Esophagus muscularis mucosa (tissue), 4 donors: ENCODE measurements at places on chromosomes 5 and 9. TPM values are rescaled to one million over a fixed set of nuclear protein-coding genes. Genes with fewer than 3 reads are reported as not detected.

Gene GOLPH3
- total RNA-seq: 206 TPM

DNA sequence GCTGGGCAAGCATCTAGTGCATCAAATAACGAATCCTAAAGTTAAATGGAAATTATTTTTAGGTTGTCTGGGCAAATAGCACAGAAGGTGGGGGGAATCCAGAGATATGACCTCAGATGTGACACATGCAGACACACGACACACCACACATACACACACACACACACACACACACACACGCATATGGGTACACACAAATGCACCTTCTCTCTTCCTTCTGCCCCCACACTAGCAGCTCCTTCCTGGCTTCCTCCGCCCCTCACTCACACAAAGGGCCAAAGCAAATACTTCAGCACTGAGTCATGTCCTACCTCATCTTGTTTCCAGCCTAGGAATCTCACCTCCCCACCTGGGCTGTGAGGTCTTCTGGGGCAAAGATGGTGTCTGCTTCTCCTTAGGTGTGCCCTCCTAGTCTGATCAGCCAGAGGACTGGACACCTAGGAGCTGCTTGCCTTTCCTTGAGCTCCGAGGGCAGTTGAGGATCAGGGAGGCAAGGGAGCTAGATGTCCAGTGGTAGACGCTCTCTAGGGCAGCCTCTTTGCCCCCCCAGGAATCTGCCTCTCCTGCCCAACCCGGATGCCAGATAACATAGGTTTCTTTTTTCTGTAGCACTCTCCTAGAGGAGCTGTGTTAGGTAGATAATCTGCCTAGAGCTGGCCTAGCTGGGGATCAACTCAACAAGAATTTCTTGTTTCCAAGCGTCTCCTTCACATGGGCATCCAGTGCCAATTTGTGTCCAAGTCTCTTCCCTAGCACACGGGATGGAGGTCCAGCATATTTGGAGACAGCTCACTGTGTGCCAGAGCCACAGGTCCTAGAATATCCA is 14.3 kb upstream of the JADE2 start:
- no peak overlapping the region for H3K4me3 ChIP-seq
- H3K4me1 ChIP-seq: peaks cover 26% of the 10 kb centered on the region
- DNase-seq: no peak
- H3K27ac ChIP-seq: peak overlapping the region; percentile 57
- no peaks in the 10 kb centered on the region for H3K36me3 ChIP-seq

- no peak overlapping the region for H3K27ac ChIP-seq
- H3K4me1 ChIP-seq: peaks cover 10% of the 10 kb centered on the region
- H3K27me3 ChIP-seq: no peaks in the 10 kb centered on the region
- H3K36me3 ChIP-seq: peaks cover 5% of the 10 kb centered on the region
- no peak for DNase-seq
- no peak overlapping the region for H3K4me3 ChIP-seq
Measured at GRCh38 chr5:38994324-38994927, 79.8 kb downstream of the RICTOR start.

DNA sequence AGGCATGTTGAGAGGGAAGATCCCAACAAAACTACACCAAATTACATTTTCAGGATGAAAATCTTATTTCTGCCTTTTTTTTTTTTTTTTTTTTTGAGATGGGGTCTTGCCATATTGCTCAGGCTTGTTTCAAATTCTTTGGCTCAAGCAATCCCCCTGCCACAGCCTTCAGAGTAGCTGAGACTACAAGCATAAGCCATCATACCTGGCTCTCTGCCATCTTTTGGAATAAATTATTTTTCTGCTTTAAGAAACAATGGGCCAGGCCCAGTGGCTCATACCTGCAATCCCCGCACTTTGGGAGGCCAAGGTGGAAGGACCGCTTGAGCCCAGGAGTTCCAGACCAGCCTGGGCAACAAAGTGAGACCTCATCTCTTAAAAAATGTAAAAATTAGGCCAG is 14.3 kb downstream of the AFF4 start:
- H3K4me1 ChIP-seq: peaks cover 37% of the 10 kb centered on the region
- DNase-seq: no peak
- no peak overlapping the region for H3K27ac ChIP-seq
- no peaks in the 10 kb centered on the region for H3K36me3 ChIP-seq
- H3K4me3 ChIP-seq: no peak overlapping the region

Gene LYSMD3
- 12.9 TPM for total RNA-seq

Gene IL5
- total RNA-seq: not detected

- no peaks in the 10 kb centered on the region for H3K36me3 ChIP-seq
- H3K4me1 ChIP-seq: no peaks in the 10 kb centered on the region
- H3K4me3 ChIP-seq: no peak overlapping the region
- no peak for DNase-seq
Measured at GRCh38 chr9:110876929-110877328, 161.3 kb downstream of the LPAR1 start.

Gene LHX2
- not detected for total RNA-seq

DNA sequence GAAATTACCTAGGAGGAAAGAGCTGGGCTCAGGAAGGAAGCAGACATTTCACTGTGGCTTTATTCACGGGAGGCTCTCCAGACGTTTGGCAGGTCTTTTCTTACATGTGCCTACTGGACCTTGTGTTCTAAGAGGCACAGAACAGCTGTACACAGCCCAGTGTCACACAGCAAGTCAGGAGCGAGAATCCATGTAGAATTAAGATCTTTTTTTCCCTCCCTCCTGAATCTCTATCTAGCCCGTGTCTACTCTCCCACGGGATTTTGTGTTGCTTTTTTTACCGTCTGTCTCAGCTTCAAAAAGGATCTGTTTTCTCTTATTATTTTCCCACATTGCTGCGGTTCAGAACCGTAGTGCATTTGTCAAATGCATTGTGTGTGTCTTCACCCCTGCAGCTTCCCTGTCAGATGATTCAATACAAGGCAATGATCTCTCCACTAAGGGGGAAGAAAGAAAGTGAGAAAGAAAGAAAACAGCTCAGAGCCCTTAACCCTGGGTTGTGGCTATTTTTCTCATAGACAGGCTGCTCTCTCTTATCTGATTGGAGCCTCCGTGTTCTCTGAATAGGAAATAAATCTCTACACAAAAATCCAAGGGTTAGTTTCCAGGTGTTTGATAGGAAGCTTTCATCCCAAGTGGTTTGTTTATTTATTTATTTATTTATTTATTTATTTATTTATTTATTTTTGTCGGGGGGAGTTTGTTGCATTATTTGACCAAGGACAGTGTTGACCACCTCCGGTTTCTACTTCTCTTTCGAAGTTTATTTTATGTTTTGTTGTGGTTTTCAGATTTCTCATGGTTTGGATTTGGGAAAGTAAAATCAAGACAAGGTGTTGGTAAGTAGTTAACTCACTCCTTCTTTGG is 191.0 kb downstream of the NTRK2 start:
- no peaks in the 10 kb centered on the region for H3K36me3 ChIP-seq
- DNase-seq: no peak

Gene GAS1
- 152 TPM for total RNA-seq

GRCh38 chr5:50666261-50667022 is at the start of gene PARP8:
TSS of gene PARP8 (plus strand) at chr5:50666637. CDS start at chr5:50667096, 459 bp downstream.
- H3K4me3 ChIP-seq: peak within 1 kb of the TSS; percentile 71
- H3K36me3 ChIP-seq: no peaks in the 10 kb centered on the region
- H3K27ac ChIP-seq: peak within 1 kb of the TSS; percentile 85
- DNase-seq: no peak

- H3K36me3 ChIP-seq: no peaks in the 10 kb centered on the region
- no peaks in the 10 kb centered on the region for H3K4me1 ChIP-seq
- no peak for DNase-seq
Measured at GRCh38 chr5:73654819-73655318, 28.9 kb downstream of the ARHGEF28 start.

Gene SAP30L
- total RNA-seq: 54.9 TPM

DNA sequence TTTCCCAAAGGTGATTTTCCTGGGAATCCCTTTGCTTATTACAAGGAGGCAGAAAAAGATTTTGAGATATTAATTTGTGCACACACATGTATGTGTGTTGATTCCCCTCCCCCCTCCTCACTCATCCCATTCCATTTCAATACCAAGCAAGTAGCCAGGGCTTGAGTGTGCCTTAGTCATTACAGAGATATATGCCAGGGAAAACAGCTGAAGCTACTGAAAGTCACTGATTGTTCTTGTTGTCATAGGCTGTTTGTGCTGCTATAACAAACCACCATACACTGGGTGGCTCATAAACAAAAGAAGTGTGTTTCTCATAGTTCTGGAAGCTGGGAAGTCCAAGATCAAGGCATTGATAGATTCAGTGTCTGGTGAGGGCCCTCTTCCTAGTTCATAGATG is 158.6 kb downstream of the BAAT start:
- H3K27ac ChIP-seq: no peak overlapping the region
- H3K4me3 ChIP-seq: no peak overlapping the region
- no peaks in the 10 kb centered on the region for H3K4me1 ChIP-seq
- no peak for DNase-seq

DNA sequence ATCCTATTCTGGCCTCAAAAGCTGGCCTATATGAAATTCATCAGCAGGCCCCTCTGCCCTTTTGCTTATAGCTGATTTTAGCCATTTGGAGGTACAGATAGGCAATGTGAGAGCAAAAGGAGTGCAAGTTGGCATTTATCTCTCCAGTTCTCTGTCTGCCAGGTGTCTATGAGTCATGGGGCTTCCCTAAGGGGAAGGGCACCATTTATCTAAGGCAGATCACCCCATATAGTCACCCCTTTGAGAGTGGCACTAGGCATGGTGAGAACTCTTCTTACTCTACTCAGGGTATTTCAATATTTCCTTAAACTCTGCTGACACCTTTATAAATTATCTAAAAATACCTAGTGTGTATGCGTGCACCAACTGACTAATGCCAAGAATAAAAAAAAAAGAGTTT is 314.7 kb upstream of the CDH6 start:
- H3K27me3 ChIP-seq: no peaks in the 10 kb centered on the region
- H3K4me1 ChIP-seq: no peaks in the 10 kb centered on the region
- H3K4me3 ChIP-seq: no peak overlapping the region
- no peak for DNase-seq

Gene LCN6
- total RNA-seq: 27.7 TPM

GRCh38 chr5:52838326-52839015 is 50.8 kb downstream of the ITGA1 start:
- DNase-seq: no peak
- H3K27me3 ChIP-seq: no peaks in the 10 kb centered on the region
- H3K36me3 ChIP-seq: no peaks in the 10 kb centered on the region

GRCh38 chr5:88799938-88800535 is 82.9 kb downstream of the MEF2C start:
- peaks cover 42% of the 10 kb centered on the region for H3K36me3 ChIP-seq
- H3K27ac ChIP-seq: no peak overlapping the region
- DNase-seq: no peak

DNA sequence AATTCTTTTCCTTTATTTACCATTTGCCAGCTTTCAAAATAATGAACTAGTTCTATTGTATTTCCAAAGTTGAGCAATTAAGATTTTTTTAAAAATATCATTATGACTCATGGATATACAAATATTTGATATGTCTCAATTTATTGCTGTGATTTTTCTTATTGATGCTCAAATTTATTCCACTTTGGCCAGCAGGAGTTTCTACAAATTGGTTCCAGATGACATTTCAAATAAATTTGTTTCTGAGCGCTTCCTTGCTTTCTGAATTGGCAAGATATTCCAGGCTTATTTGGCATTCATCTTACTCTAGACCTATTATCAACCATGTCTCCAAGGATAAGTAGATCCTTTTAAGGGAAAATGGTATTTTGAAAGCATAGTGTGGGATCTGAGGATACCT is 58.5 kb upstream of the TJP2 start:
- H3K4me3 ChIP-seq: no peak overlapping the region
- H3K27me3 ChIP-seq: no peaks in the 10 kb centered on the region
- no peaks in the 10 kb centered on the region for H3K4me1 ChIP-seq
- DNase-seq: no peak

GRCh38 chr5:153308282-153308681 is 182.2 kb upstream of the GRIA1 start:
- DNase-seq: no peak
- H3K4me3 ChIP-seq: no peak overlapping the region

Gene PPP2R2B
- total RNA-seq: 1.9 TPM

- no peak for DNase-seq
- no peak overlapping the region for H3K4me3 ChIP-seq
- H3K27ac ChIP-seq: no peak overlapping the region
- no peaks in the 10 kb centered on the region for H3K27me3 ChIP-seq
- H3K4me1 ChIP-seq: peaks cover 9% of the 10 kb centered on the region
Measured at GRCh38 chr9:81078555-81078954, 610.8 kb downstream of the TLE1 start.

DNA sequence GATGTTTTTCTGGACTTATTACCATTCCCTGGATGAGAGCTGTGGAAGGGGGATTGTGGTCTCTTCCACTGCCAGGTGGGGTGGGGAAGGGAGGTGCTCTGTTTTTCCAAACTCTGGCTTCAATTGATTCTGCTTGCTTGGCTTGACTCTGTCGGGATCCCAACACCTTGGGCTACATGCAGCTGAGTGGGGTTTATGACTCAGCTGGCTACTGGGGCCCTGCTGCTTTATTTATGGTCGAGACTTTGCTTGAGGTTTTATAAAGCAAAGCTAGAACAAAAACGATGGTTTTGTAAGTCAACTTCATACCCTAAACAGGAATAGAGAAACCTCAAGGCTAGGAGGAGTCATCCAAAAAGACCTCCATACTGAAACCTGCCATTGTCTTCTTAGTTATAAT is 76.3 kb downstream of the AOPEP start:
- no peaks in the 10 kb centered on the region for H3K27me3 ChIP-seq
- H3K27ac ChIP-seq: no peak overlapping the region

GRCh38 chr9:76644171-76644570 is 120.1 kb upstream of the PCA3 start:
- no peaks in the 10 kb centered on the region for H3K27me3 ChIP-seq
- no peak overlapping the region for H3K4me3 ChIP-seq
- peaks cover 86% of the 10 kb centered on the region for H3K36me3 ChIP-seq
- peaks cover 13% of the 10 kb centered on the region for H3K4me1 ChIP-seq
- no peak overlapping the region for H3K27ac ChIP-seq

Gene MARVELD2
- 0.99 TPM for total RNA-seq

Gene SGTB
- total RNA-seq: 16.5 TPM

Gene KIAA1958
- 5.8 TPM for total RNA-seq

Gene WDR38
- not detected for total RNA-seq
